ENCODE measurements at places on chromosomes 4 and X.

DNA sequence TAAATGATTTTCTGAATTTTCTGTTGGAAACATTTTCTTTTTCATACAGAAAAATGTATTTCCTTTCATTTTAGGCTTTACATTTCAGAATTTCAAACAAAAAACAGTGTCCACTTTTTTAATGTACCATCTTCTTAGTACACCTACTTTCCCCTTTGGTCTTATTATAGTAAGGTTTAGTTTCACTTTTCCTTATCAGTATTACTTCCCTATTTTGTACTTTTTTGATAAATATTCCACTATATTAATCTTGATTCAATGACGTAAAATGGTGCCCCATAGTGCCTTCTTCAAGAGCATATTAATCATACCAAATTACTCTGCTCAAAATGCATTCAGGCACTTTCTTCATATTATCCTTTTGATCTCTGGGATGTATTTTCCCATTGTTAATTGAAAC lies 52.5 kb downstream of the BANK1 start:
- no peak for DNase-seq

GRCh38 chr4:40401096-40401495 lies 66.0 kb downstream of the CHRNA9 start:
- no peak for DNase-seq

- DNase-seq, result no peak
Measured at GRCh38 chr4:7158081-7158750, 34.1 kb upstream of the SORCS2 start.

GRCh38 chr4:161894493-161895167 lies 269.2 kb downstream of the FSTL5 start:
- no peak for DNase-seq

DNA sequence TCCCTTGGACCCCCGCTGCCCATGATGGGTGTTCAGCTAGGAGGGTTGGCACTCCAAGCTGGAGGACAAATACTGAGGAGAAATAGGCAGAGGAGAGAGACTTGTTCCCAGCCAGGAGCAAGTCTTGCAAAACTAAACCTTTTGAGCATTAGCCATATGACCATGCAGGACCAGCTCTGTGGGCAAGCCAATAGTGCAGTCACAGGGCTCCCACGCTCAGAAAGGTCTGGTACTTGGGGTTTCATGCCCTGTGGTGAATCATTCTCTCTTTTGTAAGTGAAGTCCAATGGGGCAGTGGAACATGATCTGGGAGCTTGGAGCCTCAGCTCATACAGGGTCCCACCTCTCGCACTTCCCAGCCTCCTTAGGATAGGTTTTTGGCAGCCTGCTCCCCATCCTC lies 300.9 kb downstream of the BCOR start:
- no peak for DNase-seq

- no peak for DNase-seq
Measured at GRCh38 chrX:154829926-154830442, 4.5 kb downstream of the SMIM9 start.

- no peak for DNase-seq
Measured at GRCh38 chr4:4946416-4946815, 72.8 kb downstream of the CYTL1 start.

- no peak for DNase-seq
Measured at GRCh38 chr4:58254291-58254690, 1144.1 kb upstream of the IGFBP7 start.

DNA sequence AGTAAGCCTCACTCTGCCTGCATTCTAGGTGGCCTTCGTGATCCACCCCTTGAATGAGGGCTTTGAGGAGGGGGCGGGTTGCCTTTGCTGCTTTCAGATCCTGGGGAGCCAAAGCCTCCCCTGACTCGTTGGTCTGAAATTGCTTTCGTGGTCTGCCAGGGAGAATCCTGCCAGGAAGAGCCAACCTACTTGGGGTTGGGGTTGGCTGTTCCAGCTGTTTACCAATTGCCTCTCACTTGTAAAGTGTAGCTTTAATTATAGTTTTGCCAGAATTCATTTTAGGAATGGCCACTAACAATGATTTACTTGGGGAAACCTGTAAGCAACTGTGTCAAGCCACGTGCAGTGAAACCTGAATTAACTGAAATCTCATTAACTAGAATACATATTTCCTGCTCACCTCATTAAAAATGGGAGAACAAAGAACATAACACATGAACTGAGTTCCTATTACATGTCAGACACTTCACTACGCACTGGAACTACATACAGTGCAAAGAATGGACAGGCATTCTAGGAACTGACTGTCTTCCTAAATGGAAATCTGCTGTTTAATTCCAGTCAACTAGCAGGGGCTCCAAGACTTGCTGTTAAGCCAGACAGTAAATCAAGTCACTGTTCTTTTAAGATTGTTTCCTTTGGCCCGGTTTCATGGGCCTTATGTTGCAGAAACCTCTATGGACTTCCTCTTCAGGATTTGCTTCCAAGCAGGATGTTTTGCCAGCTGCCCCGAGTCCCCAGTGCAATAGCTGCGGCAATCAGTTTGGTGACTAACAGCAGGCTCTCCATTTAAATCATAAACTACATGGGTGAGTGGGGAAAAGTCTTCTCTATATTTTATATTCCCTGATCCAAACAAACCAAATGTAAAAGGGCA lies 16.4 kb upstream of the NKRF start:
- DNase-seq, result no peak

DNA sequence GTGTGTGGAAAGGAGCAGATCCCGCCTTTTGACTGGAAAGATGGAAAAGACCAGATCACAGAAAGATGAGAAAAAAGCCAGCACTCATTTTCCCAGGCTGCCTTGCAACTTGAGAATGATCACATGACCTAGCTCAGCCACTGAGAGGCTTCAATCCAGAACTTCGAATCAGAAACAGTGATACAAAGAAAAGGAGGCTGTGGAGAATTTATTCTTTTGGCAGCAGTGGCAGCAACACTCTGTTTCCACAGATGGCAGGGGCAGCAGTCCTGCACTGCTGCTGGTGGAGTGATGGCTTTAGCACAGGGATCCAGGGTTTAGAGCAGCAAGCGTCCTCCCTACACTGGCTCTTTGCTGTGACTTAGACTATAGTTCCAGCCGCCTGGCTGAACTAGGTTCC lies 77.8 kb upstream of the SH3RF1 start:
- DNase-seq, result no peak

GRCh38 chrX:63959975-63960374 lies 175.0 kb upstream of the ARHGEF9 start:
- no peak for DNase-seq
